ENCODE measurements at places on chromosomes 11 and 22. TPM values are rescaled to one million over a fixed set of nuclear protein-coding genes. Genes with fewer than 3 reads are reported as not detected.
A peak's percentile ranks its signal among the peaks of the same experiment; 100 is the strongest.

GRCh38 chr22:36386351-36386899, 1.3 kb downstream of the MYH9 start:
- DNase-seq: no peak

Gene KRTAP5-1
- not detected for total RNA-seq

Gene TRABD
- total RNA-seq: 19.2 TPM

Gene GAL3ST1
- total RNA-seq: 0.38 TPM

GRCh38 chr11:12150831-12151382, 40.5 kb downstream of the MICAL2 start:
- DNase-seq: no peak

- DNase-seq: peak; percentile 71
These were observed 47.6 kb upstream of the THY1 start for GRCh38 chr11:119470317-119471291.

- DNase-seq: no peak
These were observed 13.2 kb upstream of the HDHD5 start for GRCh38 chr22:17172029-17172833.

DNA sequence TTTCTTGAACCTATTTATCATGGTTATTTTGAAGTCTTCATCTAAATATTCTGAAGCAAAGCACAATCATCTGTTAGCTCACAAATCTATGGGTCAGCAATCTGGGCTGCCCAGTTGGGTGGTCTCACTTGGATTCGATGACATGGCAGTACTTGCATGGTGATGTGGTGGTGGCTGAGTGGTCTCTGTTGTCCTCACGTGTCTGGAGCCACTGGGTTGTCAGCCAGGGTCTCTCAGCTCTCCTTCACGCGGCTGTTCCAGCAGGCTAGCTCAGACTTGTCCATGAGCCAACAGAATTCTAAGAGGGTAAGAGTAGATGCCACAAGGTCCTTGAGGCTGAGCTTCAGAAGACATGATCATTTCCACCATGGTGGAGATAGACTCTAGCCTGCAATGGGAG, 66.4 kb upstream of the KCNQ1OT1 start:
- no peak for DNase-seq

DNA sequence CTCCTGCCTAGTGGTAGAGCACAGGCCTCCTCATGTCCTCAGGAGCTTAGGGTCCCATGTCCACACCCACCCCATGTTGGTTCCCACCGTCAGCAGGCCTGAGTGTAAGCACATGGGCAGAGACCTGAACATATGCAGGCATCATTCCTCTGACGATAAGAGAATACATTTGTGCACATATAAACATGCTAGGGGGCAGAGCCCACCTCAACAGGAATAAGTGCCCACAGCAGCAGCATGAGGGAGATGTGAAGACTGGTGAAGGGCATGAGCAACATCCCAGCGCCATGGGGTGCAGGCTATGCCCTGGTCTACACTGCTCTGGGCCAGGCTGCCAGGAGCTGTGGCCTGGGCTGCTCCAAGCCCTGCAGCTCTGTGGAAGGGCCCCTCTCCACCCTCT, 16.9 kb downstream of the ADORA2A start:
- no peak for DNase-seq

All from A172 (cell line).